NCI-H748 treated with DMSO at 0.1 percent for 48 hours (cell line): ENCODE measurements at places on chromosomes 3 and 15.
A peak's percentile ranks its signal among the peaks of the same experiment; 100 is the strongest.

- DNase-seq, result peak; percentile 1
These were observed 179.0 kb downstream of the P3H2 start for GRCh38 chr3:189941679-189942078.

- no peak for DNase-seq
These were observed 676.0 kb downstream of the EPHA3 start for GRCh38 chr3:89783341-89783927.

DNA sequence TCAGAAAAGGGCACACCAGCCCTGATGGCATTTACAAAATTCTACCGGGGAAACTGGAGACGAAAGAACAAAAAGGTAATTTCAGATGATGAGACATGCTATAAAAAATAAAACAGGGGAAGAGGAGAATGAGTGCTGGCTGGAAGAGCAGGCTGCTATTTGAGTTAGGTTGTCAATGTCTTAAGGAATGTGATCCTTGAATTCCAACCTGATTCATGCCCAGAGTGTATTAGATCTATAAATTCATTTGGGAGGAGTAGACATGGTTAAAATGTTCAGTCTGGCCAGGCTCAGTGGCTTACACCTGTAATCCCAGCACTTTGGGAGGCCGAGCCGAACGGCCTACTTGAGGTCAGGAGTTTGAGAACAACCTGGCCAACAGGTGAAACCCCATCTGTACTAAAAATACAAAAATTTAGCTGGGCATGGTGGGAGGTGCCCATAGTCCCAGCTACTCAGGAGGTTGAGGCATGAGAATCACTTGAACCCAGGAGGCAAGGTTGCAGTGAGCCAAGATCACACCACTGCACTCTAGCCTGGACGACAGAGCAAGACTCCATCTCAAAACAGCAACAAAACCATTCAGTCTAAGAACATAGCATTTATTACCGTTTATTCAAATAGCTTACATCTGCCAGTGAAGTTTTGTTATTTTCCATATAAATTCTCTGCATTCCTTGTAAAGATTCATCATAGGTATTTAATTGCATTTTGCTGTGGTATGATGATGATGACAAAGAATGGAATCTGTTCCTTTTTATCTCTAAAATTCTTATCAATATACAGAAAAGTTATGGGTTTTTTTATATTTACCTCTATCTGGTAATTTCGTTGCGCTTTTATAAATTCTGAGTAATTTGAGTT lies 126.7 kb upstream of the NR2E3 start:
- DNase-seq, result no peak

DNA sequence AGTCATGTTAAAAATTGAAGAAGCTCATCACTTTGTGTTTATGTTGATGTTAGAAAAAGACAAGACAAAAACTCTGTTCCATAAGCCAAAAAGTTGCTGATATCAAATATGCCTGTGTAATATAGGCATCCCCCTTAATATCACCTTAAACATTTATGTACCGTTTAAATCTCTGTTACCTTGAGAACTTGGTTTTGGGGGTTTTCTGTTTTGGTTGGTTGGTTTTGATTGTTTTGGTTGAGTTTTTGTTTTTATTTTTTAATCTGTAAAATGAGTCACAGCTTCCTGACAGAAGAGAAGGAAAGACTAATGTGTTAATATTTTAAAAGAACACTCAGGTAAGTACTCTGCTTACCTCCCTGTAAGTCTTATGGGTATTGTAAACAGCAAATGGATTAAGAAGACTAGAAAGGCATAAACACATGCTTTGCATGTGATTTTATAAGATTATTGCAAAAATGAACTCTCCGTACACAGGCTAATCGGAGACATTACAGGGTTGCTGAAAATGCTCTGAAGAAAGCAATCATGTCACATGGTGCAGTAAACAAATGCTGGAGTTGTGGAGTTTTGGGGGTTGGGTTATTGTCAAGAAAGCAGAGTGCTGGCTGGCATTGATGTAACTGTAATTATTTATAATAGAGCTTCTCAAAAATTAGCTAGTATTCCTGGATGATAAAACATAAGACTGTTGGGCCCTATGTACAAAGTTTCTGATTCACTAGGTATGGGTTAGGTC lies 69.5 kb upstream of the MBNL1 start:
- DNase-seq, result no peak

DNA sequence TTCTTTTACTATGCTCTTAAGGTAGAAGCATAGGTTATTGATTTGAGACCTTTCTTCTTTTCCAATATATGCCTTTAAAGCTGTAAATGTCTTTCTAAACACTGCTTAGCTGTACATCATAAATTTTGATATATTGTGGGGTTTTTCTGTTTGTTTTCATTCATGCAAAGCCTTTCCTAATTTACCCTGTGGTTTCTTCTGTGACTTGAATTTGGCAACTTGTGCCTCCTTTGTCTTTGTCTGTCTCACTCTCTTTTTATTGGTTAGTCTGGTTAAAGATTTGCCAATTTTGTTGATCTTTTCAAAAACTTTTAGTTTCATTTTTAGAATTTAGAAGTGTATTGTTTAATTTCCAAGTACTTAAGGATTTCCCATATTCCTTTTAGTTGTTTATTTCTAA lies 343.1 kb downstream of the OXSM start:
- no peak for DNase-seq

- no peak for DNase-seq
These were observed 46.8 kb upstream of the MELTF start for GRCh38 chr3:197076415-197076814.

GRCh38 chr3:111872979-111873378 lies 13.9 kb downstream of the PHLDB2 start:
- no peak for DNase-seq

- DNase-seq, result no peak
These were observed 315.6 kb downstream of the SOX2 start for GRCh38 chr3:182027366-182027765.

GRCh38 chr3:141457624-141458236 lies 29.1 kb upstream of the RASA2 start:
- no peak for DNase-seq

- no peak for DNase-seq
These were observed 78.4 kb downstream of the IGF2BP2 start for GRCh38 chr3:185746470-185746869.

GRCh38 chr3:49610666-49611280 lies 56.5 kb downstream of the BSN start:
- no peak for DNase-seq

GRCh38 chr3:130384476-130385025 lies 39.1 kb downstream of the COL6A5 start:
- no peak for DNase-seq

DNA sequence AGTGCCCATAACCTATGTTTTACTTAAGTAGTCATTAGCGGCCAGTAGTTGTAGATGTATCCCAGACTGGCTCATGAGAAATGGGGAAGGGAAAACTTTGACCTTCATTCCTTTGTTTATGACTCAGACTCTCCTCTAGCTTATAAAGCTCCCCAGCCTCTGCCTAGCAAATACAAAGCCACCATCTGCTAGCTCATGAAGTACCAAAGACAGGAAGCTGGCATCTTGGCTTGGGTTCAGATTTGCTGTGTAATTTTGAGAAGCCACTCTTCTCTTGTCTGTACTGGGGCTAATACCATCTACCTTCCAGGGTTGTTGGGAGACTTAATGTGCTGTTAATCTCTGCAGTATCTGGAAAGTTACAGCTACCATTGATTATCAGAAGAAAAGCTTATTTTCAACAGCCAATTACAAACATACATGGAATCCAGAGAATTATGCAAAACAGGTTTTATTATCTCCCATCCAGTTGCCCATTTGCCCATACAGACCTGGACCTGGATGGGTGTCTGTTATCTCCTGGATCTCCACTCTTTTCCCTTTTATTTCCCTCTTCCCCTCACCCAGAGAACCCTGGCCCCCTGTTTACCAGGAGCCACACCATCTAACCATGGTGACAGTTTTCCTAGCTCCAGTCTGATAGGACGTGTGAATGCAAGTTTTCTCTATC lies 153.8 kb downstream of the SEMA6D start:
- no peak for DNase-seq

GRCh38 chr15:77035999-77036471 lies 34.9 kb downstream of the TSPAN3 start:
- no peak for DNase-seq

GRCh38 chr15:101137312-101137940 lies 114.4 kb downstream of the CHSY1 start:
- no peak for DNase-seq
